ENCODE measurements at places on chromosomes 4 and X.

- DNase-seq, result no peak
Measured at GRCh38 chr4:5816101-5816500, 76.8 kb downstream of the CRMP1 start.

DNA sequence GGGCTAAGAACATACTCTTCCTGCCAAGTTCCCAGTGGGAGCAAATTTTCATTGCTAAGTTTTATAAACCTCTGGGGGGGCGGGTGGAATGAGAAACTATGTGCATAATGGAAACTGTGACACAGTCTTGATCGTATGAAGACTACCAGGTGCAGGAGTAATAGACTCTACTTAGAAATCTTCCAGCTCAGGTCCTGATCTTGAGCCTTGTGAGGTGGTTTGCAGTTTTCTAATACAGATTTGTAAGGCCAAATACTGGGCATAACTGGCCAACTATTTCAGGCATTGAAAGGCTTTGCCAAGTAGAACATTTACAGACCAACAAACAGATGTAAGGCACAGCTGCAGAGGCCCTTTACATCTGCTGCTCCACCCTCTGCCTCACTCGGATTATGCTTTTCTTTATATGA, 89.7 kb upstream of the CBR4 start:
- no peak for DNase-seq

DNA sequence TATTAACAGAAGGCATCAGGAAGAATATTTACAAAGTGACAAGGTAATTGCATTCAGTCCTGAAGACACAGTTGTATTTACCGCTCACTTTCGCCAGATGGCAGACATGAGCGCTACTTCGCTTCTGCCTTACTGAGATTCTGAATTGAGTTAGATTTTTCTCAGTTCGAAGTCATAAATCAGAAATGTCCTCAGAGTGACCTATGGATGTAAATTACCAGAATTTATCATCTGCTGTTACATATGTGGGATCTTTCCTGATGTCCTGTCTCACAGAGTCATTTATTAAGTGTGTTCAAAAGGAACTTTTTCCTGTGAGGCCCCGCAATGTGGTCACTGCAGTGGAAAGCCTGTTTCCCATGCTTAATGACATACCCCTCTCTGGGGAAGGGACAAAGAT, 97.3 kb upstream of the DCLK2 start:
- no peak for DNase-seq

GRCh38 chr4:168878623-168879022, 131.4 kb downstream of the CBR4 start:
- no peak for DNase-seq

Measured in cerebellar nuclear complex (tissue), 1 donor.